GM18507 (cell line): ENCODE measurements at places on chromosomes 4 and X.

GRCh38 chrX:81208916-81209315 lies 7.0 kb downstream of the SH3BGRL start:
- no peak for DNase-seq

GRCh38 chr4:110510277-110510676 lies 34.3 kb downstream of the ENPEP start:
- no peak for DNase-seq

DNA sequence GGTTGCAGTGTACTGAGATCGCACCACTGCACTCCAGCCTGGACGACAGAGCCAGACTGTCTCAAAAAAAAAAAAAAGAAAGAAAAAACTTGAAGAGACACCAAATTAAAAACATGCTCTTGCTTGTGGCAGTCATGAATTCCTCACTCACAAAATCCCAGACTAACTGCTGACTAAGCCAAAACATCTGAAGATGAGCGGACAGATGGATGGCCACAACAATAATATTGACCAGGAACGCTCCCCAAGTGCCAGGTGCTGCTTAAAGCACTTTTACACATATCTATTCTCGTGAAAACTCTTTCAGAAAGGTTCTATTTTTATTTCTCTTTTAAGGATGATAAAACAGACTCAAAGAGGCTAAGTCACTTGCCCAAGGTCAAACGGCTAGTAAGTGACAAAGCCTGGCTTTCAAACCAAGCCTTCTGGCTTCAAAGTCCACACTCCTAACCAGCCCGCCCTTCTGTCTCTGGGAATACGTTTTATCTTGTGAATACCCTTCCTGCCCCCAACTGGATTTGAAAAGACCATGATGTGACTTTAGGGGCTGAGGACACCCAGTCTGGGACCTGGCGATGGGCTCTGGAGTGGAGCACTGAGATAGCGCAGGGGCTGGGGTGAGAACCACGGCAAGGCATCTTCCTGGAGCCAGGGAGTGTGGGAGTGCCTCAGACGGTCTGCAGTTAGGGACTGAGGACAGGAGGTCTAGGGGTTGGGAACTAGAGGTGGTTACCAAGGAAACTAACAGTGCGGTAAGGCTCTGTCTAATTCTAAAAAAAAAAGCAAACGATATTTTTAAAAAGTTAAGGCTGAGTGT lies 9.5 kb upstream of the CXCR3 start:
- DNase-seq: no peak

DNA sequence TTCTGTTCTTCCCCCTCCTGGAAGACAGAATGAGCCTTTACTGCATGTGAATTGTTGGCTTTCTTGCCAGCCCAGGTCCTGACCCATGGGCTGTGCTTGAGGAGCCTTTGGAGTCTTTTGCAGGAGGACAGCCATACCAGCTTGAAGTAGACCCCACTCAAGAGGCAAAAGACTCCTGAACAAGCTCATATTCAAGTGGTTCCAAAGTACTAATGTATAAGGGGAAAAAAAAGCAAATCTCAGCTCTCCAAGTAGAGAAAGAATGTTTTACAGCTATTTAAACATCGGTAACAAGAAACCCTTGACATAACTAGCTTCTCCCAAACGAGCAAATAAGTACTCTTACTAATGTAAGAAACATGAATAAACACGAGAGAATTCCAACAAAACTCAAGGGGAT lies 174.9 kb upstream of the MXRA5 start:
- DNase-seq: no peak

DNA sequence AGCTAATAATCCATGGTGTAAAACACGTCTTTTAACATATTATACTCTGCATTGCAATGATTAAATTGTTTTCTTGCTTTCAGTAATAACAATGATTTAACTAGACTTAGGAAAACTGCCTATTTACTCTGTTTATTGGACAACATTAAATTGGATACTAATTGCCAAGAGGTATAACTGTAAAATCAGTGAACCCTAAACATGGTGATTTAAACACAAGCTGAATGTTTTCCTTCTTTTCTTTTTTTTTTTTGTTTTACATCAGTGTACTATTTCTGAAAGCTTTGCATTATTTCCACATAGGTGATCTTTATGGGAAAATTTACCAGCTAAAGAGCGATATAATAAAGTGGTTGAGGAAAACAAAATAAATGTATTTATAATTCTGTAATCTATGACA lies 276.7 kb downstream of the PCDH7 start:
- DNase-seq: no peak

DNA sequence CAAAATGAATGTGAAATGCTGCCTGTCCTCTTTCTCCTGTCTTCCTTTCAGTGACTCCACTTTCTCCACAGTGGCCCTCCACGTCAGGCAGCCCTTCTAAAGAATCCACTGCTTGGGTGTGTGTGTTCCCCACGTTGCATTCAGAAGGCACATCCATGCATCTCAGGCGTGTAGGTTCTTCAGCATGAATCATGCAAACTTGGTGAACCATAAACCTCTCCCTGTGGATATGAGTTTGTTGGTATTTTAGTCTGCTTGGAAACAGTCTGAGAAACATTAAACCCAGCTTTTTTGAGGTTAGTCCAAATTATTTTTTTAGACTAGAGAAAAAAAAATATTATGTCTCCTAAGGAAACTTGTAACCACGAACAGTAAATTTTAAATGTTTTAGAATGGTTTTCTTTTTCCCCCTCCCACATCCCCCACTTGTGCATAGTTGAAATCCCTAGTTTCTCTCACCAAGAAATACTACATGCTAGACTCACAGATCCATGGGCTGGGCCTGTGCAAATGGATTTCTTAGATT lies 251.6 kb downstream of the CBR4 start:
- no peak for DNase-seq
